CD4-positive, alpha-beta T cell treated with Interleukin-12 subunit alpha and Interleukin-12 subunit beta, for 1 hour (primary cell): ENCODE measurements at places on chromosomes 3 and 15.

GRCh38 chr3:144511346-144511745 is 539.7 kb downstream of the DIPK2A start:
- no peak for DNase-seq

DNA sequence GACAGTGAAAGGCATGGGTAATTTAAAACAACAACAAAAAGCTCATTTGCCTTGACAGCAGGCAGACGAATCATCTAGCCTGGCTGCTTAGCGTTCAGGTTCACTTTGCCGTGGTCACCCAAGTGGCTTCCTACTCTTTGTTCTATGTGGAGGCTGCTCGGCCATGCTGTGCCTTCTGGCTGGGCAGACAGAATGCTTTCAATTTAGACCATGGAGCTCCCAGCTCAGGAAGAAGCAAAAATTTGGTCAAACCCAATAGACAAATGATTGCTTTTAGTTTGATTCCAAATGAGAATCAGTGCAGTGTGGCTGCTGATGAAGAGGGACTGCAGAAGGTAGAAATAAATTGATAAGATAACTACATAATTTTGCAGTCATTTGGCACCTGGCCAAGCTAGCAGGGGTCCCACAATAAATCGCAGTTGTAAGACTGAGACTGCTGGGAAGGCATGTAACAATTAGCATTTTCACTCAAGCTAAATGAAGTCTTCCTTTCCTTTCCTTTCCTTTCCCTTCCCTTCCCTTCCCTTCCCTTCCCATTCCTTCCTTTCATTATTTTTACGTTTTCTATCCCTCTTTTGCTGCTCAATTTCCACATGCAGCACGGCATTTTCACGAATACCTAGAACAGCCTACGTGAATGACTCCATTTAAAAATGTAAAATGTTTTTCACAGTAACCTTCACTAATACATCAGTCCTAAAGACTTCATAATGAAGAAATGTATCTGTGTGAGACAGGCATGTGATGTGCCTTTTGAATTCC is 360.4 kb upstream of the TGFBR2 start:
- no peak for DNase-seq

DNA sequence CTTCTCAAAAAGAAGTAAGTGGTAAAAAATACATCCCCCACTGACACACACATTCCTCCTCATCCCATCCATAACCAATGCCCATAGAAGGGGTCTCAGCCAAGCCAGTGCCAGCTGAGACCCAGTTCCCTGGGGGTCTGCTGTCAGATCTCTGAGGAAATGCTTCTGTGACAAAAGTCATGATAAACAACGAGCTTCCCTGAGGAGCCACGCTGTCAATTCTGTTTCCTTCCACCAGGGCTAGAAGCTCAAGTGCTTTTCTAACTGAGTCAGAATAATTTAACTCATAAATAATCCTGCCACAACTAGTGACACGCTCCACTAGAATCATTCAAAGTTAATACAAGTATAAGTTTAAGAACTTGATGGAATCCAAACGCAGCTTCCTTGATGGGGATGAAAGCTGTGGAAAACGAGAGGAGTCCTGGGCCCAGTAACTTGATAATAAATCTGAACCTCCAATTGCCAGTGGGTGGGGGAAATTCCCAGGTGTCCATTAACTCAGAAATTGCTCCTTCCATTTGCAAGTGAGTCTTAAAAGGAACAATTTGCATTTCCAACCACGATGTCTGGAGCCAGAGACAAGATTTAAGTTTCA is 348.7 kb upstream of the LMCD1 start:
- no peak for DNase-seq

DNA sequence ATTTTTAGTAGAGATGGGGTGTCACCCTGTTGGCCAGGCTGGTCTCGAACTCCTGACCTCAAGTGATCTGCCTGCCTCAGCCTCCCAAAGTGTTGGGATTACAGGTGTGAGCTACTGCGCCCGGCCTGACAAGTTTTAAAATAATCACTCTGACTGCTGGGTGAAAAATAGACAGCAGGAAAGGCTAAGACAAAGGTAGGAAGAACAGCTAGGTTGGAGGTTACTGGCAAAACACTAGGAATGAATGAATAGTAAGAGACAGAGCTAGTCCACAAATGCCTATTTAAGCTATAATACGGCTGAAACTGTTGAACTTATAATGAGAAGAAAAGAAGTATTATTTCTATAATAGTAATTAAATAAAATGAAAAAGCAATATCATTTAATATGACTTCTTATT is 46.7 kb upstream of the RAP2B start:
- no peak for DNase-seq

DNA sequence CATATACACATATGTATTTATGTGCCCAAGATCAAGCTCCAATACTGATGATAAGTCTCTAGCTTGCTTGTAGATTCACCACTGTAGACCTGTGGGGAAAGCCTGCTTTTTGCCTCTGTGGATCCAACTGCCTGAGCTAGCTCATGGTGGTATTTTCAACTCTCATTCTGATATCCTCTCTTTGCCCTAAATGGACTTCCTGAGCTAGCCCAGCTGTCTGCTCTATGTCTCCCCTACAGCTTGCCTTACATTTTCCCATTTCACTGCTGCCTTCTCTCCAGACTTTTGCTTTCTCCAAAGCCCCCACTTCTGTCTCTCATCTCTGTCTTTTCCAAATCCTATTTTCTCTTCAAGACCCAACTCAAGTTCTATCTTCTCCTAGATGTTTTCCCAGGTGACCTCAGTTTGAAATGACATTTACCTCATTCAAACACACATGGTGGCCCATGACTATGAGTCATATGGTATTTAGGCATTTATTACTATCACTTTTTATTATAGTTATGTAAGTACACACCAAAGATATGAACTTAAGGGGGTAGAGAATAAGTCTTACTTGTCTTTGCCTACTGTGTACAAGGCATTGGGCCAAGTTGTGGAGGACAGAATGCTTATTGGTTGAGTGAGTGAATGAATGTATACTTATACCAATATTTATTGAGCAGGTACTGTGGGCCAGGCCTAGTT is 191.7 kb downstream of the NR1D2 start:
- DNase-seq = no peak

- DNase-seq = no peak
These were observed 6.2 kb upstream of the NIPA1 start for GRCh38 chr15:22780267-22780666.

GRCh38 chr3:16587681-16588060 is 17.6 kb downstream of the DAZL start:
- DNase-seq = no peak

GRCh38 chr15:77440378-77440999 is 19.8 kb downstream of the HMG20A start:
- DNase-seq = no peak

DNA sequence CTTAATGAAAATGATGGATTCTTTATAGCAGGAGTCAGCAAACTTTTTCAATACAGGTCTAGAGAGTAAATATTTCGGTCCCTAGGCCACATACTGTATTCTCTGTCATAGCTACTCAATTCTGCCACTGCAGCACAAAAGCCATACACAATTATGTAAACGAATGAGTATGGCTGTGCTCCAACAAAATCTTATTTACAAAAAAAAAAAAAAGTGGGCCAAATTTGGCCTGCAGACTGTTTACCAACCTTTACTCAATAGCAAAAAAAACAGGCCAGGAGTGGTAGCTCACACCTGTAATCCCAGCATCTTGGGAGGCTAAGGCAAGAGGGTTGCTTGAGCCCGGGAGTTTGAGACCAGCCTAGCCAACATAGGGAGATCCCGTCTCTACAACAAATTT is 41.1 kb downstream of the TTBK2 start:
- no peak for DNase-seq

- DNase-seq = no peak
These were observed 189.1 kb upstream of the MDFIC2 start for GRCh38 chr3:70501561-70501960.
